Cerebellar nuclear complex (tissue), 1 donor: ENCODE measurements at places on chromosomes 16 and 17.

GRCh38 chr17:62822080-62822904 is 14.2 kb upstream of the MARCHF10 start:
- no peak for DNase-seq

DNA sequence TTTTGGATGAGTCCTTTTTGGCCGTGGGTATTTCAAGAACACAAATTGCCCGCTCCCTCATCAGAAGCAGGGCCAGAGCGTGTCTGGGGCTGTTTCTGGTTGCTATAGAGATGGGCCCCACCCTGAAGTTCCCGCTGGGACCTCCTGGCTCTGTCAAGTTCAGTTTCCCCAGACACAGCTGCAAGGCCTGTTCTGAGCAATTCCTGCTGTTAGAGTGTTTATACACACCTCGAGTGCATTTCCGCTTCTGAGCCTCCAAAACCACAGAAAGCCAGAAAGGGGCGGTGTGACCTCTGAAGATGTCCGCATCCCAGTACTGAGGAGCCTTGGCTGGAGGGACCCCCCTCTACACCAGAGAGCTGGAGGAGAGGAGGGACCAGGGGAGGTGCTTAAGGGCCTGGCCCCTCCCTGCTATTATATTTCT is 9.3 kb upstream of the WBP2 start:
- no peak for DNase-seq

GRCh38 chr17:28272166-28272565 is 46.8 kb upstream of the TMEM97 start:
- no peak for DNase-seq

DNA sequence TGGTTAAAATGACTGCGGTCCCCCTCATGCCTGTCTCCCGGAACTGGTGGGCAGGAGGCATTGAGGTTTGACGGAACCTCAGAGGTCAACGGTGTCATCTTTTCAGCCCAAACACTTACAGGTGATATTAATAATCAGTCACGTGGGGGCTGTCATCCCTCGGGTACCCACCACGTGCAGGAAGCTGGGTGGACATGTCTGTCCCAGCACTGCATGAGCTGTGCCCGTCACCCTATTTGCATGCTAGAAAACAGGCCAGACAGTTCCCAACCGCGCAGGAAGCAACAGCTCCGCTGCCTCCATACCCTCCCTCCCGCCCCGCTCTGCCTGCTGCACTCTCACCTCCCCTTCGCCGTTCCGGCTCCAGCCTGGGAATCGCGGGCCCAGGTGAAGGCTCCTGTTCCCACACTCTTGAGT is 1.4 kb downstream of the SYNGR3 start:
- DNase-seq, result no peak

- DNase-seq, result no peak
These were observed 12.6 kb downstream of the CACNG1 start for GRCh38 chr17:67056746-67057490.

GRCh38 chr17:50458701-50459676 is 9.7 kb downstream of the CHAD start:
- no peak for DNase-seq

DNA sequence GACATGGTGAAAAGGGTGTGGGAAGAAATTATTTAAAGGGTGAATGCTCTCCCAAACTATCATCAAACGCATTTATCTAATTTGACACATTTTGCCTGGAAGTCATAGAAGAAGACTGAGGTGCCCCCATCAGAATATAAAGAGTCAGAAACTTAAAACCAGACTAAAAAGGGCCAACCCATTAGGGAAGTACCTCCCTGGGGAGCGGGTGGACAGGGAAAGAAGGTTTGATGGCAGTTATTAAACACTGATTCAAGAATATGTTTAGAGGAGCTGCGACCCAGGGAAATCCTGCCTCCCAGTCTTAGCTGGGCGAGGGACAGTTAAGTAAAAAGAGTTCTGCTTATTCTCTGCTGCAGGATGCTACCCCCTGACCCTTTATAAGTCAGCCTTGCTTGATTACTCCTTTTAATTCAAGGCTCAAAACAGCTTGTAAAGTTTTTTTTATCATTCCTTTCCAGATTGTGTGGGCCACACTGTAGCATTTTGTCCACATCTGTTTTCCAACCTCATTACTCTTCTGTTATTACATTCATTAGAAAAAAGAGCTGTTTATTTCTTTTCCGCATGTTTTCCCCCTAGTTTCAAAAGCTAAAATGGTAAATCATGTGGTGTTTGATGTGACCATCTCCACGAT is 138.5 kb upstream of the TBX2 start:
- no peak for DNase-seq

GRCh38 chr16:2806286-2806685 is 8.0 kb downstream of the PRSS41 start:
- DNase-seq, result no peak

GRCh38 chr17:40956401-40957254 is 10.1 kb downstream of the KRT39 start:
- no peak for DNase-seq

- no peak for DNase-seq
These were observed 22.1 kb upstream of the PHF12 start for GRCh38 chr17:28973425-28973824.

- DNase-seq, result no peak
These were observed 488.9 kb downstream of the SHISA9 start for GRCh38 chr16:13390093-13390985.

GRCh38 chr17:19304209-19304608 is 58.3 kb downstream of the B9D1 start:
- DNase-seq, result no peak

DNA sequence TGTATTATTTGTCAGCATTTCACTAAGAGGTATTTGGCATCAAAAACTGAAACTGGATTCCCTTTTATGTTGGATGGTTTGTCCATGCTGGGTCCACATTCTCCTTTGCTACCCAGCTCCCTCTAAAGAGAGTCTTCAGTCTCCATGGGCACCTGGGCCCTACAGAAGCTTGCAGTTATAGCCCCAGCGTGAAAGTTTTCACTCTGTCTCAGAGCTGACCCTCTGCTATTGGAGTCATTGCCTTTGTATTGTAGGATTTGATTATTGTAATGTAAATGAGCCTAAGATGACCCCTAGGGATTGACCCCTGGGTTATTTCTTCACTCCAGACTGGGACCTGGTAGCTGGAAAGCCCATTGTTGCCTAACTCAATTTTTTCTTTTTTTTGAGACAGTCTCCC is 1026.5 kb upstream of the EEF2KMT start:
- no peak for DNase-seq

DNA sequence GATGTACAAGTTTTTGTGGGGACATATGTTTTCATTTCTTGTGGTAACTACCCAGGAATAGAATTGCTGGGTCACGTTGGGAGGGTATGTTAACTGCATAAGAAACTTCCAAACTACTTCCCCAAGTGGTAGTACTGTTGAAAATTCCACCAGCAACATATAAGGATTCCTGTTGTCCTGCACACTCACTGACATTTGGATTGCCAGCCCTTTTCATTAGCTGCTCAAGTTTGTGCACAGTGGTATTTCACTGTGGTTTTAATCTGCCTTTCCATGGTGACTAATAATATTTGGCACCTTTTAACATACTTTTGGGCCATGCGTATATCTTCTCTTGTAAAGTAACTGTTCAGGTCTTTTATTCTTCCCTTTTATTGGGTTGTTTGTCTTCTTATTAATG is 103.3 kb downstream of the GNAO1 start:
- DNase-seq, result no peak

- no peak for DNase-seq
These were observed 1461.2 kb upstream of the CDH8 start for GRCh38 chr16:63497408-63497807.

GRCh38 chr17:30225112-30225511 is 10.4 kb downstream of the SLC6A4 start:
- DNase-seq, result no peak

- no peak for DNase-seq
These were observed 550.0 kb upstream of the SALL1 start for GRCh38 chr16:51701025-51701424.

DNA sequence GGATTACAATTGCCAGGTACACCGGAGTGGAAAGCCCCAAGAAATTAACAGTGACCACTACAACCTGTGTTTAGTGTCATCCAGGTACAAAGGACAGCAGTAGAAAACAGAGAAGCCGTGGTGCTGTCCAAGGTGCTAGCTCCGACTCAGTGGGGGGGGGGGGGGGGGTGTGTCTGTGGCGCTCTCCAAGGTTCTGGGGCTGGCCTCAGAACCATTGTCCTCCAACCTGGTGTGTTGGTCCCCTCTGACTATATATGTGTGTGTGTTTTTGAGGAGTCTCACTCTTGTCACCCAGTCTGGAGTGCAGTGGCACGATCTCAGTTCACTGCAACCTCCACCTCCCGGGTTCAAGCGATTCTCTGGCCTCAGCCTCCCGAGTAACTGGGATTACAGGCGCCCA is 5.8 kb upstream of the ZNF23 start:
- no peak for DNase-seq

DNA sequence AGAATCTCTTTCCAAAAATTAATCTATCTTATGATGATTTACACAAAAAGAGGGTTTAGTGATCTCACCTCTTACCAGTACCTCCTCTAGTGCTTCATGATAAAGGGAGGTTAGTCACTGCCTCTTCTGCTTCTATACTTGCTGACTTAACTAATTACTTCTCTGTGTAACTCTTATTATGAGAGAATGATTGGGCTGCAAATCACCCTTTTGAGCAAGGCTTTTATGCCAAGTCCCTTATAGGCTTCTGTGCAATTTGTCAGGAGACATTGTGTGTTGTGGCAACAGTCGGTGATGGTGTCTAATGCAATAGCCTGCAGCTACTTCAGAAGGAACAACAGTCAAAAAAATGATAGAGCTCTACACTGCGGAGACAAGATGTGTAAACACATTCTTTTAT is 1568.1 kb upstream of the GOT2 start:
- DNase-seq, result no peak

GRCh38 chr16:29649588-29650494 is 13.2 kb upstream of the SPN start:
- DNase-seq, result no peak
